ENCODE measurements at places on chromosomes 2 and 18. TPM values are rescaled to one million over a fixed set of nuclear protein-coding genes. Genes with fewer than 3 reads are reported as not detected.

GRCh38 chr2:227221120-227221519 is 56.7 kb downstream of the COL4A3 start:
- DNase-seq = no peak

DNA sequence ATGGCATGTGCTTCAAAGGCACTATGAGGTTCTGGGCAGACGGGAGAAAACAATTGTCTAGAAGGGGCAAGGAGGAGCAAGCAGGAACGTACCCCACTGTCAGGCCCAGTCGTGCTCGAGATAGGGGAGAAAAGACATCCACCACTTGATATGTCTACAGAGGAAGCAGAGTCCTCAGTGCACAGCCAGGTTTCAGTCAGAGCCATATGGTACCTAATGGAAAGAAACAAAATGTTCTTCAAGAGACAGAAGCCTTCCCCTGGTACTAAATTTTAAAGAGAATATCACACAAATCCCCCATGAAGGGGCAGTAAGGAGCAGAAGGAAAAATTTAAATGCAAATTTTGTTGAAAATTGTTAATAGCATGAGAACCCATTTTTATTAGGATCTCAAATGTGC is 21.9 kb downstream of the THUMPD2 start:
- no peak for DNase-seq

The PCGF1 gene
- total RNA-seq = 20.0 TPM

The PTPRN gene
- not detected for total RNA-seq

Data from mammary epithelial cell (primary cell).